Activated T-cell treated with anti-CD3 and anti-CD28 coated beads for 48 hours (primary cell): ENCODE measurements at places on chromosomes 2 and 18.

GRCh38 chr2:198662905-198663304 is 794.8 kb downstream of the SATB2 start:
- no peak for DNase-seq

DNA sequence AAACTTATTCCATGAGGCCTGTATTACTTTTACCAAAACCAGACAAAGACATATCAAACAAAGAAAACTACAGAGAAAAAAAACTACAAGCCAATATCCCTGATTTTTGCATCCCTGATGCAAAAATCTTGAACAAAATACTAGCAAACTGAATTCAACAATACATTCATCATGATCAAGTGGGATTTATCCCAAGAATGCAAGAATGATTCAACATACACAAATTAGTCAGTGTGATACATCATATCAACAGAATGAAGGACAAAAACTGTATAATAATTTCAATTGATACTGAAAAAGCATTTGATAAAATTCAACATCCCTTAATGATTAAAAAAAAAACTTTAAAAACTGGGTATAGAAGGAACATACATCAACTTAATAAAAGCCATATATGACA is 106.8 kb downstream of the SLC39A10 start:
- no peak for DNase-seq

DNA sequence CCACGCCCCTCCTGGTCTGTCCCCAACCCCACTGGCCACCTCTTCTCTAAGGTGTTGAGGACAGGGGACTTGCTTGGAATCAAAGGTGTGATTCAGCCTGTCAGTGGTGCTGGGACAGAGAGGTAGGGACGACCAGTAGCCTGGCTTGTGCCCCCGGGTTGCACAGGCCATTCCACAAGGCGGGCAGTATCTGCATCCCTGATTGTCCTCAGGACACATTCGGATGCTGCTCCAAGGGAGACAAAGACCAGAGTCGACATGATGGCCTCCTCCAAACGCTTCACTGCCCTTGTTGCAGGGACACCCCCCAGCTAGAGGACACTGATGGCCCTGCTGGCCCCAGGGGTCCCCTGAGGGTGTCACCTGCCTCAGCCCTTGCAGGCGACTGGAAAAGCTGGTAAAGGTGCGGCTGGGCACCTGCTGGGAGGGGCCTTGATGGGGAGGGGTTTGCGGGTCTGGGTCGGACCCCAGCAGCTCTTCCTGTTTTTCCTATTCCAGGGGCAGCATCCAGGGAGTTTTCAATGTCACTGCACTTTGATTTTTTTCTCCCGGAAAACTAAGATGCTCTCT is 98.0 kb downstream of the PTGR3 start:
- DNase-seq = no peak

DNA sequence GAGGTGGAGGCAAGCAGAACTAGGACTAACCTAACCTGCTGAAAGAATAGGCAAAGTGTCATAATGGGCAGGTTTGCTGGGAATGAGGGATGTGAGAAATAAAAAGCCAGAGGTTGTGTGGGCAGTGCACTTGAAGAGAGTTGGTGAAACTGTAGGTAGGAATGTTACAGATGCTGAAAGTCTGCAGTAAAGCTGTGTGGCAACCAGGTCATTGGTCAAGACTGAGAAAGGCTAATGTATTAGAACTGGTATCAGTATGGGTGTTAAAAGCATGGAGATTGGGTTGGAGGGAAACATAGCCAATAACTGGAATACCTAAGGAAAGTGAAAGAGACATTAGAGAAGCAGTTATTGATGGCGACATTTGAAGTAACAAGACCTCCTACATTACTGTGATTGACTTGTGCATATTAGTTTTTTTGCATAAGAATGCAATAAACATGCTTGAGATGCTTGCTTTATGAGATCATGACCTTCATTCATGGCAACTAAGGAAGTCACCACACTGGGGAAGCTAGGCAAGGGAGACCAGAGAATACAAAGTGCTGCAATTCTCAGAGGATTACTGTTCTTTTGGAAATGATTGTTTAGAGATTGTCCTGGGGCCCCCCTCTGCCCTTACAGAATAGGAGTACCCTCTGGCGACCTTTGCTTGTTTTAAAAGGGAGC is 11.8 kb downstream of the GULP1 start:
- no peak for DNase-seq

DNA sequence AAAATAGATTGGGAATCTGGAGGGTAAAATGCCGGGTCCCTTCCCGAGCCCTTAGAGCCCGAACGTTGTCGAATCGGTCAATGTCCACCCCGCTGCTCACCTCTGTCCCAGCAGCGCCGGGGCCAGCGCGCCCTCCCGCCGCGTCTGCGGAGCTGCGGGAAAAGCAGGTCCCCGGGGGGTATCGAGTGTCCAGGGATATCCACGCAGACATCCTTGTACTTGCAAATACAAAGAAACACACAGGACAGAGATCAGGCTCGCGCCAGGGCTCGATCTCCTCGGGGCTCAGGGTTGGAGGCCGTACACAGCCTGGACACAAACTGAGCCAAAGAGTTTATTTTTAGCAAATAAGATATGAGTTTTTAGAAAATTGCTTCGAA is 2.3 kb upstream of the GATA6 start:
- DNase-seq = no peak

GRCh38 chr2:60485055-60485454 is 68.4 kb downstream of the BCL11A start:
- DNase-seq = no peak

DNA sequence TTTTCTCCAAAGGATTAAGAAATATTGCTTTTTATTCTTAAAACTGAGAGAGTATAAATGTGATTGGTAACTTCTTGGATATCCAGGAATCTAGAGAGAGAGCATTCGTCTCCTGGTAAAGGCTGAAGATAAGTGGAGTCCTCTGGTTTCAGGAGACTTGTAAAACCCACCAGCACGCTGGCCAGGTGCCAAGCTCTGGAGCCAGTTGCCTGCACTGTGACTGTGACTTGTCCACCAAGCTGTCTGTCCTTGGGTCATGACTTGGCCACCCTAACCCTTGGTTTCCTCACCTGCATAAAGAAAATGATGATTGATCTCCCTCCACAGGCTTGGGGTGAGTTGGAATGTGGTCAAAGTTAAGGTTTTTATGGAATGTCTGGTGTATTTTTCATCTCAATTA is 185.4 kb upstream of the NCKAP5 start:
- DNase-seq = no peak

- DNase-seq = no peak
These were observed 263.2 kb downstream of the KCNJ3 start for GRCh38 chr2:154961676-154962075.

- no peak for DNase-seq
These were observed 8.3 kb downstream of the ZCCHC2 start for GRCh38 chr18:62531078-62531477.

- no peak for DNase-seq
These were observed 7.1 kb downstream of the ASB18 start for GRCh38 chr2:236257136-236257535.

DNA sequence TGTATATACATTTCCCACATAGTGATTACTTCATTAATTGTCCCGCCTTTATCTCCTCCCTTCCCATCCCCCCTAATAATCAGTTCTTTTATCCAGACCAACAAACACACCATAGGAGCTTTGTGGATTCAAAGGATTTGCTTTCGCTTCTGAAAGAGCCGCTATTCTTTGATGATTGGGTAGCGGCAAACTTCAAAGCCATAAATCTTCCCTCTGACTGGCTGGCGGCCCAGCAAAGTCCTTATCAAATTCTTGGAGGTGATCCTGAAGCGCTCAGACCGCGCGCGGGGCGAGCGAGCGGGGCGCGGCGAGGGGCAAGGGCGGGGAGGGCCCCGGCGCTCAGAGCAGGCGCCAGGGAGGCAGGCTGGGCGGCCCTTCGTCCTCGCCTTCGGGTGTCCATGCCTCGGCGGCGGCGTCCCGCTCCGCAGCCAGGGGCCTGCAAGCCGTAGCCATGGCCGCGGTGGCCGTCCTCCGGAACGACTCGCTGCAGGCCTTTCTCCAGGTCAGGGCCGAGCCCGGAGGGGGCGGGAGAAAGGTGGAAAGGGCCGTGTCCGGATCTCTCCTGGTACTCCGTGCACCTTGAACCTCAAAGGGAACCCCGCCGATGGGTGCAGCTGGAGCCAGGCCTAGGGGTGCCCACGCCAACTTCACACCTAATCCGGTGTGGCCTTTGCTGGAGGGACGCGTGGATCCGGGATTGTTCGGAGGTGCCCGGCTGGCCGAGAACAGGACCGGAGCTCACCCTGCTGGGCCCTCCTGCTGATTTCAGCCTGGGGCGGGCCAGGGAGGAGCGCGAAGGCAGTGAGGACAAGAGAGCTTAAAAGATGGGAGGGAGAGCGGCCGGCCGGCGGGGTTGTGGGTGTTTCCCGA is at the start of gene SP5:
Gene SP5 (plus strand): TSS at position 276 of the 870 bp plus-strand sequence. CDS start 176 bp downstream, at position 452.
- peak; percentile 15 for DNase-seq

- DNase-seq = no peak
These were observed 157.2 kb downstream of the WDSUB1 start for GRCh38 chr2:159129269-159129668.

DNA sequence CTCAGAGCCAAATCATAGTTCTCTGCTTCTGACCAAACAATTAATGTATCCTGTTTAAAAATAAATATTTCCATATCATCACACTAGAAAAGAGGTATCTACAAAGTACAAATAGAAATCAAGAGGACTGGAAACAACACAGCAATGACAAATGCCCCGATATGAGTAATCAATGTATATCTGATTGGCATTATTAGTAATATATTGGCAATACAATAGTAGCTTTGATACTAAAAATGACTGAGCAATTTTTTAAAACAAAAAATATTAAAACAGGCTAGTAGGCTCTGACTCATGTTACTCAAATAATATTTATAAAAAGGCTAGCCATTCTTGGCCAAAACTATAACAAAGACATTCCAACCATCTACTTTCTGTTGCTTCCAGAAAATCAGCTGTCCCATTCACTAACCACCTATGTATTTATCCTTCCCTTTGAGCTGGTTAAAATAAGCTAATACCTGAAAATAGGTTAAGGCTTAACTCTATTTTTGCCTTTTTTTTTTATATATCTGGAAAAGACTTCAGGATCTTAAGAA is 13.3 kb downstream of the PPP4R3B start:
- DNase-seq = no peak

GRCh38 chr18:26971409-26971808 is 105.9 kb upstream of the AQP4 start:
- DNase-seq = no peak

DNA sequence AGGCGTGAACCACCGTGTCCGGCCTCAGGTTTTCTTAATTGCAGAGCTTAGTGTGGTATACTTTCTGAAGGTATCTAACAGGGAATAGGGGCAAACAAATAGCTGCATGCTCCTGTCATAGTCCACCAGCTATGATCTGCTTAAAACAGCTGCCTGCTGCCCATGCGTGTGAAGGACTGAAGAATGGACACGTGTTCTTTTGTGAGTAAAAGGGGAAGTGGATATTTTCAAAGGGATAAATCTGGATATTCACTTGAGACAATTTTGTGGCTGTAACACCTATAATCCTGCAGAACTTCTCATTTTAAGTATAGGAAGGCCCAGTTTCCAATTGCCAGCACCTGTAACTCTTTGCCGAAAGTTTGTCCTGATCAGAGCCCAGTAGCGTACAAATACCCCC is 44.7 kb downstream of the TRPM8 start:
- no peak for DNase-seq

DNA sequence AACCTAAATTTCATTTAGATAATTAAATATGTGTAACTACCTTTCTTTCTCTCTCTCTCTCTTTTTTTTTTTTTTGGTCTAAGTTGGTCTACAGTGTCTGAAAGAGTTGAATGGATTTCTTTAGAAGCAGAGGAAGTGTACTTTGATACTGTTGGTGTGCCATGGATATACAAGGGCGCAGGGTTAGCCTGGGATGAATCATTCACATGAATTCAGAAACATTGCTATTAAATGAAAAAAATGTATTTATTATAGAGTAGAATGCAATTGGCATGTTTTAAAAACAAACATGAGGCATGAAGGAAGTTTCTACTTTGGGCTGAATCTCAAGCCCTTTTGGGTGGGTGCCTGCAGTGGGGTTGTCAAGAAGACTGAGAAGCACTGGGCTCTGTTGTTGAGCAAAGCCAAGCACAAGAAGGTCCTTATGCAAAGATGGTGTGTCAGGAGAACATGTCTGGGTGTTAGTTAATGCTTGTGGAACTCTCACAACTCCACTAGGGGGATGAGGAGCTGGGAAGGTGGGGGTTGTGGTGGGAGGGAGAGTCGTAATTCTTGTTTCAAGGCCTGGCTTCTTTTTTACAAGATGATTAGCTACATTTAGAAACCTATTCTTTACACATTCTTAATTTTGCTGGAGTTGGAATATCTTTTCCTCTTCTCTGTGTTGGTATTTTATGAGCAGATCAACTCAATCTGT is 57.9 kb downstream of the LYPD6 start:
- DNase-seq = no peak
